ENCODE measurements at places on chromosomes 7 and 10.
A peak's percentile ranks its signal among the peaks of the same experiment; 100 is the strongest.

- DNase-seq, result peak; percentile 34
Observed at GRCh38 chr7:155490697-155491628, 33.0 kb downstream of the EN2 start.

- DNase-seq, result peak; percentile 51
Observed at GRCh38 chr10:24952707-24953645, 570 bp upstream of the PRTFDC1 start.

- no peak for DNase-seq
Observed at GRCh38 chr7:116185956-116186355, 24.4 kb upstream of the TES start.

DNA sequence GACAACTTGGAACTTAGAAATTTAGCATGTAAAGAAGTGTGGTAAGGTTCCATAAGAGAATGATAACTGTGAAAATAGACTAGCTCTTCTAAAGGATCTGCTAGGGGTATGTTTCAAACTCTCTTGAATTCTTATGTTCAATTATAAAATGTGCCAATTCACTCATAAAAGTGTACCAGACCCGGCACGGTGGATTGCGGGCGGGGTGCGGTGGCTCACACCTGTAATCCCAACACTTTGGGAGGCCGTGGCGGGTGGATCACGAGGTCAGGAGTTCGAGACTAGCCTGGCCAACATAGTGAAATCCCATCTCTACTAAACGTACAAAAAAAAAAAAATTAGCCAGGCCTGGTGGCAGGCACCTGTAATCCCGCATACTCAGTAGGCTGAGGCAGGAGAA is 105.4 kb upstream of the CAV2 start:
- DNase-seq, result no peak

DNA sequence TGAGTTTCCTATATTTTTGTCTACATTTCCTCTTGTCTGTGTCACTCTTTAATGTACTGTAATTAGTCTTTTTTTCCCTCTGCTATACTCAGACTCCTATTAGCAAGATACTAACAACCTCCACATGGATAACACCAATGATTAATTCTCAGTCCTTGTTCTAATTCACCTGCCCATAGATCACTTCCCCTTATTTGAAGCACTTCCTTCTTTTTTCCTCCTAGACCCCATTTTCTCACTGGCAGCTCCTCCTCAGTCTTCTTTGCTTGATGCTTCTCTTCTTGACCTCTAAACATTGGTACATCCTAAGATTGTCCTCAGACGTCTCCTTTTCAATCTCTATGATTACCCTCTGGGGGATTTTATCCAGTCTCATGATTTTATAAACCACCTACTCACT is 98.2 kb upstream of the IMMP2L start:
- no peak for DNase-seq

- DNase-seq, result no peak
Observed at GRCh38 chr10:22322641-22323160, 1.8 kb downstream of the BMI1 start.

GRCh38 chr7:132503415-132503814 is 72.9 kb downstream of the PLXNA4 start:
- no peak for DNase-seq

- DNase-seq, result no peak
Observed at GRCh38 chr7:105987046-105987445, 24.0 kb downstream of the CDHR3 start.

GRCh38 chr7:2042650-2043049 is 190.1 kb downstream of the MAD1L1 start:
- DNase-seq, result no peak

GRCh38 chr7:142833174-142834048 is 21.5 kb upstream of the EPHB6 start:
- no peak for DNase-seq

DNA sequence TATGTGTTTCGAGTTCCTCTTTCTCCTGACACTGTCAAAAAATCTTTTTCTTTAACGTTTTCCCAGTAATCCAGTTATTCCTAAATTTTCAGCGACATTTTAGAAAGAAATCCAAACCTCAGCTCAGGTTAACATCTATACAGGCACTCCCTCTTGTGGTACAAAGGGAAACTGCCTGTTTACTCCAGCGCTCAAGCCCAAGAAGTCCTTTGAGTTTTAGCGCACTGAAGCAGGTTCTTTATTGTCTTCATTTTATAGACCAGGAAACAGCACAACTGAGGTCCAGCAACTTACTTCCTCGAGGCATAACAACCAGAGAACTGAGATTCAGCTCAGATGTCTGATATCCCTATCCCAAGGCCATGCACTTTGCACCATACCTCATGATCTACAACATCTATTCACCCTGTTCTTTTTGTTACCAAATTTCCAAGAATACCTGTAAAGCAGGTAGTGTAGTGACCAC is 287.2 kb upstream of the MKLN1 start:
- DNase-seq, result peak; percentile 76

DNA sequence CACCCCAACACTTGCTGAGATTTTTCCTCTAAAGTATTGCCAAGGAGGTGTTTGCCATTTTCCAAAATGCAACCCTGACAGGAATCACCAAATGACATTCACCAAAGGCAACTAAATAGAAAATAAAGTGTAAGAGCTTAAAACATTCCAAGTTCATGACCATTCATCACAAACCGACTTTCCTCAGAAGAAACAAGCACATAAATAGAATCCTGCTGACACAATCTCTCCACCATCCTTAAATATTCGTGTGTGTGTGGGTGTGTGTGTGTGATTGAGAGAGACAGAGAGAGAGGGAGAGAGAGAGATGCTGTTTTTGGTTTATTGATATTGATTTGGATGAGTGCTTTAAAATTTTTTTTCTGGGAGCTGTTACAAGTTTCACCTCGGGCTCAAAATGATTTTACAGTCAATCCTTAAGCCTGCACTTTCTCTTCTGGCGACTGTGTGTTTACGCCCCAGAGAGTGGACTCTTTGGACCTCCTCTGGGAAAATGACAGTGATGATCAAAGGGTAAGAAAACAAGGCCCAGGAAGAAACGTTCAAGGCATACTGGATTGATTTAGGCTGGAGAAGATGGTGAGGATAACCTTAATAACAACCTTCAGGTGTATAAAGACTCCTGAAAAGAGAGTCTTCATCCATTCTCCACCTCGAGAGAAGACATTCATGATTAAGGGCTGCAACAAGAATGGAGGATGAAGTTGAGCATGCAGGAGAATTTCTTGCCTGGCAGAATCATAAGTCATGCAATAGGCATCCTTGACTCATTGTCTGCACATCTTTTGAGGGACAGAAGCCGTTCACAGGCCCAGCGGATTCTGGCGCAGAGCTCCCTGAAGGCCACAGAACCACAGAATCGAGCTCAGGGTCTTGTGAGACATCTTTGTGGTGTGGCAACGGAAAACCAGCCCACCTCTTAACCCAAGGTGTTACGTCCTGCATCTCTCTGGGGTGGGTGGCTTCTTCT is 104.4 kb upstream of the FGFR2 start:
- no peak for DNase-seq

DNA sequence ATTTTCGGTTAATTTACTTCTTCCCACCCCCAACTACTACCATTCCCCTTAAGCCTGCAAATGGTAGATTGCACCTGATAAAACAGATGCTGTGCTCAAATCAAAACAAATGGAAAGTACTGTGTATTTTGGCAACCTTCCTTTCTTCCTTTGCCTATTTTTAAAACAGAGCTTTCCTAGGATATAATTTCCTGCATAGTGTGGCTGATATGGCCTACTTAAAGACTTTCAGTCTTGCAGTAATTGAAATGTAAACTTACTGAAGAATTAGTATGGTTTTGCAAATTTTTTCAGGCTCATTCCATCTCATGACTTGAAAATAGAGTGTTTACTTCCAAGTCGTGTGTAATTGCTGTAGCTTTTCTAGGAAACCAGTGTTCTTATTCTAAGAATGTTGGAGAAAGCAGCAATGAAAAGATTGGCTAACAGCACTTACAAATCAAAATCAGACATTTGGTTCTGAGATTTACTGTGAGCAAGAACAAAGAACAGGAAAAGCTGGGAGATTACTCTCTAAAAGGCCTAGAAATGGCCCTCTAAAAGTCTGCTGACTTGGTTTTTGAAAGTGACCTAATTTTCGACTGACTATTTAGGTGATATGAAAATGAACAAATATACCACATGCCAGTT is 52.0 kb downstream of the REEP3 start:
- DNase-seq, result peak; percentile 4

- no peak for DNase-seq
Observed at GRCh38 chr7:88150033-88150432, 69.8 kb downstream of the SRI start.

DNA sequence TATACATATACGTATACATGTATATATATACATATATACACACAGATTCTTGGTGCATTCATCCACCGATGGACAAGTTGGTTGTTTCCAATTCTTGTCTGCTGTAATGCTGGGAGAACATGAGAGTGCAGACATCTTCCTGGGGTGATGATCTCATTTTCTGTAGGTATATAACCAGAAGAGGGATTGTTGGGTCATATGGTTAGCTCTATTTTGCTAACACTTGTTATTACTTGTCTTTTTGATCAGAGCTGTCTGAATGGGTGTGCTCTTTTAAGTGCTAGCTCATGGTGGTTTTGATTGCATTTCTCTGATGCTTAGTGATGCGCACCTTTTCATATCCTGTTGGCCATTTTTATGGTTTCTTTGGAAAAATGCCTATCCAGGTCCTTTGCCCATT is 106.4 kb downstream of the TAX1BP1 start:
- DNase-seq, result no peak

DNA sequence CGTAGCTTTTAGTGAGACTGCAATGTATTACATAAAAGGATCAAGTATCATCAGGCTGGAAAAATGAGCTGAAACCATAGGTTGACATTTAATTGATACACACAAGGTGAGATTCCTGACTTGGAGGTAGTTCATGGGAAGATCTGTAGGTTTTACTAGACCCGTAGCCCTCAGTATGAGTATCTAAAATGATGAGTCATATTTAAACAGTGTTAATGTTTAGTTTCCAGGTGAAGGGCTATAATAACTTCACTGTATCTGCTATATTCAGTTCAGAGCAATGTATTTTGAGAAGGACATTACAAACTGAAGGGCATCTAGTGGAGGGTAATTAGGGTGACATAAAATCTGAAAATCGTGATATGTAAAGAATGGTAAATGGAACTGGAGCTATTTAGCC is 35.0 kb downstream of the ENTPD1 start:
- DNase-seq, result no peak

DNA sequence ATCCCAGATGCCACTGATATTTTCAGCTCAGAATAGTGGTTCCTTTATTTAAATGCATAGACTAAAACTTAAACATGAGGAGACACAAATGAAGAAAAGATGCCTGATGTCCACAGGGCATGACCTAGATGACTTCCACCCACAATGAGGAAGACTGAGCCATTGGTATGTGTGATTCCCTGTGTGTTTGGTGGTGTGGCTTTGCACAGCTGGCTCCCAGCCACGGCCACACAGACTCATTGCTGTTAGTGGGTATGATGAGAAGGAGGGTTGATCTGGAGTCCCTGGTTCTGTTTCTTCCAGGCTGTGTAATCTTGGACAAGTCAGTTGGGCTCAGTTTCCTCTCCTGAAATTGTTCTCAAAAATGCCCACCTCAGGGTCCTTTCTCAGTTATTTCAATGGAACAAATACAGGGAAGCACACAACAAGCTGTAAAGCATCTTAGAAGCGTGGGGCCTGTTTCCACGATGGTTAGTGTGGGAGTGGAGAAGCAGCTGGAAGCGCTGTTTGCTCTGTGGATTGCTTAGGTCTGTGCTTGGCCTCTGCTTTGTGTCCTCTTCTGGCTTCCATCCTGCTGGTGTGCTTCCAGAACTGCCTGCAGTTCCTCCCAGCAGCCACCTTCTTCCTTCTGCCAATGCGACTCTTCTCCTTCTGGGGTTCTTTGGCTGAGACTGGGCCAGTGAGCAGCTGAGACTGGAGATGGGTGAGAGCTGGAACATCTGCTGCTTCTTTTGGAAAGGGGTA is 303.7 kb downstream of the BMPER start:
- DNase-seq, result no peak

GRCh38 chr7:94022550-94022949 is 18.4 kb upstream of the BET1 start:
- no peak for DNase-seq

GRCh38 chr10:71804077-71804476 is 30.8 kb upstream of the VSIR start:
- DNase-seq, result no peak

DNA sequence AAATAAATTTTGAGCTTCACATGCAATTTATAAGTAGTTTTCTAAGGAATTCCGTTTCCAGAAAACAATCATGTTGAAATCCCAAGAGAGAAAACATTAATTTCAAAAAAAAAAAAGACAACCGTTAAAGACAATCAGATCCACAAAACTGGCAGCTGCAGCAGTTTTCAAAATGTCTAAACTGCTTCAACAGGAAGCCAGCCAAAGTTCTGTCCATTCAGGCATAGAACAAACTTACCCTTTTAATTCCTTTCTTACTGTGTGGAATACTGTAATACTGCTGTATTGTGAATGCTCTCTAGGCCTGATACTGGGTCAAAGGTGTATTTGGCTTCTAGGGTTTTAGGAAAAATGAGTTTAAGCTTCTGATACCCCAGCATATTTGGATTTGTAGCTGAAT is 31.6 kb downstream of the HOXA1 start:
- DNase-seq, result no peak

- no peak for DNase-seq
Observed at GRCh38 chr7:127258111-127258510, 5.4 kb upstream of the GRM8 start.

- no peak for DNase-seq
Observed at GRCh38 chr7:50663396-50664102, 98.3 kb upstream of the DDC start.

GRCh38 chr7:116511552-116512519 is 12.3 kb downstream of the CAV2 start:
- peak; percentile 58 for DNase-seq

All from CD4-positive, alpha-beta T cell treated with Interleukin-21 for 1 hour (primary cell).